ENCODE measurements at places on chromosomes 3 and 15.
A peak's percentile ranks its signal among the peaks of the same experiment; 100 is the strongest.

DNA sequence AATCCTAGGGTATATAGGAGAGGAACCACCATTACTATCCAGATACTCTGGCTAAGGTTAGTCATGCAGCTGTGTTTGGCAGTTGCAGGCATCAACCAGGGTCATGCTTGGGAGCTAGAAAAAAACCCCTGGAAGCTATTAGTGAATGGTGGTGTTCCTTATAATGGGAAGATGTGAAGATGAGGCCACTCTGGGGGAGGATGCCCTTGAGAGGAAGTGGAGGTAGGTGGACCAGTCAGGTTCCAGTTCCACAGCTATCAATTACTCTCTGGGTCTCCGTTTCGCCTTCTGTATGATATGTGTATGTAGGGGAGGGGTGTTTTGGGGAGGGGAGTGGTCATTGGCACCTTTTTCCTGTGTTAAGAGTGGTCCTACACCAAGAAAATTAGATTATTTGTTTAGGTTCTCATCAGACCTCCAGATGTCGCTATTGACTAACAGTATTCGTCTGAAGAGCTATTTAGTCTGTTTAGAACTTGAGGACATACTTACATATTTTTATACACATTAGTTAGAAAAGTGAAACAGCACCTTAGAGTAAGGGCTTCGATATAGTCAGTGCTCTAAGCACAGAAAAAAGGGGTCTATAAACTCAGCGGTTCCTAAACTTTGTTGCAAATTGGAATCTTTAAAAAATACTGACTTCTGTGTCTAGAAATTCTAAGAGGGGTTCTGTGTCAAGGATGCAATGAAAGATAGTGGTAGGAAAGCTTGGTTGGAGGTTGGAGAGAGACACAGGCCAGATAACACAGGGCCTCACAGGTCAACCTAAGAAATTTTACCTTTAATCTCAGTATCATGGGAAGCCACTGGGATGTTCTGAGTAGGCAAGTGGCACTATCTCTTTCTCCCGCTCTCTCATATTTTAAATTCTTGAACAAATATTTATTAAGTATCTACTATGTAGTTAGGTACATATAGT, 9.1 kb upstream of the HPS3 start:
- peak; percentile 73 for DNase-seq

DNA sequence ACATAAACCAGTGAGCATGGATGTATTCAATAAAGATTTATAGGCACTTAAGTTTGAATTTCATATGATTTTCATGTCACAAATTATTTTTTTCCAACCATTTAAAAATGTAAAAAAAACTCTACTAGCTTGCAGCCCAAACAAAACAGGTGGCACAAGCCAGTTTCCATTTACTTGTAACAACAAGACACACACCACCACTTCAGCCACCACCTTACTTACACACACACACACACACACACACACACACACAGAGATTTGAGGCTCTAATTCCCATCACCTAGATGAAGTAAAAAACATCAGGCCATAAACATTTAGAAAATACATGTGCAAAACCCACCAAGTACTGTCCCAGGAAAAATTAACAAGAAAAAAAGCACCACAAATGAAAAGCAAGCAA, 25.3 kb downstream of the MYO9A start:
- no peak for DNase-seq

DNA sequence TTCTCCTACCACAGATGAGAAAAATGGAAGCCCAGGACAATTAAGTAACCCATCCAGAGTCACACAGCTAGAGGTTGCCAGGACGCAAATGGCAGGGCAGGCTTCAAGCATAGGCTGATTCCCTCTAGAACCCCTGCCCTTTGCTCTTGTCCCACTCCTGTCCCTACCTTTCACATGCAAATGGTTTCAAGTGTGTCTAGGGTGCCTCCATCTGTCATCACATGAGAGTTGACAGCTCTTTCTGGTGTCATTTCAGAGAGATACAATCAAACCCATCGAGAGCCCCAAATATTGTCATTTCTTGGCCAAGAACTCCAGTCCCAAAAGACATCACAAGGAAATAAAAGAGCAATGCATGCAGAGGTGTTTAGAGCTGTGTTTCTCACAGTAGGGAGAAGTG, 23.7 kb downstream of the CCDC12 start:
- DNase-seq: no peak

- no peak for DNase-seq
Observed at GRCh38 chr15:20280933-20281463, 260.6 kb downstream of the GOLGA6L6 start.

GRCh38 chr15:68816795-68817303, 3.8 kb downstream of the ANP32A start:
- DNase-seq: no peak

DNA sequence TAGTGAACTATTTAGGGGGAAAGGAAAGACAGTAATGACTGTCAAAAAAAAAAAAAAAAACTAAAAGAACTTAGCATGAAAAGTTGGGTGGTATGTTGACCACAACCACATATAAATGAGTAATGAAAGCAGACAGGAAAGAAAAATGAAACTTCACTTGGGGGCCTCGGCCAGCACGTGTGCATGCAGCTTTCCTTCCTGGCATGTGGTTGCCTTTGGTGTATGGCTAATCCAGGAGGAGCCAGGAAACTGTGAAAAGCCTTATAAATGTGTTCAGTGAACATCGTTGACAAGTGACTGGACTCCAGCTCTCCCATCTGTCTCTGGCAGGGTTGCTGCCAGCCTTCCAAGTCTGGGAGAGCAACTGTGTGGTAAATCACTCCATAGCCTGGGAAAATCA, 195.1 kb downstream of the DTWD1 start:
- peak; percentile 74 for DNase-seq

GRCh38 chr15:66401130-66402021, 14.7 kb downstream of the MAP2K1 start:
- no peak for DNase-seq

DNA sequence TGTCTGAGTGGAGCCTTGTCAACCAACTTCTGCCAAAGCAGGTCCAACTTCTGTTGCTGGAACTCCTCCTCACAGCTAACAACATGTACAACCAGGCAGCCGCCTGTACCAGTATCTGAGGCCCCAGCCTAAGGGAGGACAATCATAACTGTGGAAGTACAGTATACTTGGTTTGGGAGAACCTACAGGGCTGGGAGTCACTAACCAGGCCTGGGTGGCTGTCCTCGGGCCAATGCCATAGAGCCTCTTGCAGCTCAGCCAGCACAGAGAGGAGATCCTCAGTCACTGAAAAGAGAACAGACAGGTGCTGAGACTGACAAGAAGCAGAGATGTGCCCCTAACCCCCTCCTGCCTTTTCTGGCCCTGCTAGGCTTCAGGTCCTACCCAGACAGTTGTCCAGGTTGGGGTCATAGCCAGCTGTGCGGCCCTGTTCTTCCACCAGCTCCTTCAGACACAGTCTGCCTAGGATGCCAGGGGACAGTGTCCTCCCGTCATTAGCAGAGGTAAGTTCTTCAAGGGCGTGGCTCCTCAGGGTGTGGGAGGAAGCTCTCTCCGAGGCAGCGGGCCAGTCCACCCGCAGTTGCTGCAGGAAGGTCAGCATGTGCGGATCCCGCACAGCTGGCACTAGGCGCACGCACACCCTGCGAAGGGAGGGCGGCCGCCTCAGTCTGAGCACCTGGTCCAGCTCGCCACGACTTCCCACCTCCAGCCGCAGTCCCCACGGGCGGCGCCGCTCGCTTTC, 980 bp downstream of the DALRD3 start:
- no peak for DNase-seq

Data from iris pigment epithelial cell (primary cell).